ENCODE measurements at places on chromosomes 5 and 9.
A peak's percentile ranks its signal among the peaks of the same experiment; 100 is the strongest.

DNA sequence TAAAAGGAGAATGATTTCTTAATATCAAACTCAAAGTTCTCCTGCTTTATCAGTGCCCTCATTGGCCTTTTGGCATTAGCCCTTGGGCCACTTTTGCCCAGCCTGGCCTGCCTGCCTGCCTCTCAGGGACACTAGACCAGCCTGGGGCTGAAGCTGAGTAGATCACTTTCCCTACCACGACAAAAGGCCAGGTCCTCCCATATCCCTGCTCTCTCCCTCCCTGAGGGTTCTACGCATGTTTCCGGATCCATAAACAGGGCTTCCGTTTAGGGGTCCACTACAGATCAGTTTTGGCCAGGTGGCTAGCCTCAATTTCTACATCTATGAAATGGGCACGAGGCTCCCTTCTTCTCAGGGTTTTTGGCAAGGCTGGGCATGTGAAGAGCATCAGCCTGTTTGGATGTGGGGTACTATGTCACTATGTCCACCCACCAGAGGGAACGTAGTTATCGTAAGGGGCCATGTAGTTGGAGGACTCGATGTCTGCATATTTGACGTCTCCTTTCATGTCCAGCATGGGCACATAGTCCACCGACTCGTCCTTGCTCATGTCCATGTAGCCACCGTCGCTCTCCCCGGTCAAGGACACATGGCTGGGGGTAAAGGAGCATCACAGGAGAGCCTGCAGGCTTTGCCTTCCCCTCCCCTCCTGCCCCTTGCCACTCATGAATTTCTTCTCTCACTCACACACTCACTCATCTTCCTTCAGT, 34.0 kb downstream of the PDGFRB start:
- DNase-seq, result no peak

DNA sequence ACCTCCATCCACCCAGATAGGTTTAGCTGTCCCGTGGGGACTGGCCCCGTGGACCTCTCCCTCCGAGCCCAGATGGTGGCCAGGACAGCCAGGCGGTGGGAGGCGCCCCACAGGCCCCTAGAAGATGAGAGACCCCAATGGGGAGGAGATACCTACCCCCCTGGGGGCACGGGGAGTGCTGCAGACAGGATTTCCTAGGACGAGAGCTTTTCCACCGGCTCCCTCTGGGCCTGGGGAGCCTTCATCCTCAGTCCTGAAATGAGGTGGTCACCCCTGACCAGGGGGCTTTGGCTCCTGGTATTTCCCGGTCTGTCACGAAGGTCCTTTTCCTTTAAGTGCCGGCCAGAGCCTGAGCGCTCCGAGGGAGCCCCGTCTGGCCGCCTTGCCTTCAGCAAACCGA, 46.8 kb downstream of the MRPL36 start:
- DNase-seq, result no peak

DNA sequence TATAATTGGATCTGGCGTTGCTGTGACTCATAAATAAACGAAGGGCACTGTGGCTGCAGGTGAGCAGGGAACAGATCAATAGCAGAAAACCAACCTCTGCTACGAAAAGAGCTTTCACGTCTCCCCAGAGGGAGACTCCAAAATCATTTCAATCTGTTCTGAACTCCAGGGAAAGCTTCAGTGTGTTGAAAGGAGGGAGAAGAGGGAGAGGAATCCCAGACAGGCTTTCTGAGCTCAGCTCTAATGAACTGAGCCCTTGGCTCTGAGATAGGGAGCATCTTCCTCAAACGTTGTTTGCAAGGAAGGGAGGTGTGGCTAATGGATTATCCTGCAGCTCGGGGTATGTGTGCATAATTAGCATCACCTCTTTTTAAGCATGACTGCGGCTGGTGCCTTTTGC, 288.0 kb upstream of the IRX4 start:
- DNase-seq, result no peak

DNA sequence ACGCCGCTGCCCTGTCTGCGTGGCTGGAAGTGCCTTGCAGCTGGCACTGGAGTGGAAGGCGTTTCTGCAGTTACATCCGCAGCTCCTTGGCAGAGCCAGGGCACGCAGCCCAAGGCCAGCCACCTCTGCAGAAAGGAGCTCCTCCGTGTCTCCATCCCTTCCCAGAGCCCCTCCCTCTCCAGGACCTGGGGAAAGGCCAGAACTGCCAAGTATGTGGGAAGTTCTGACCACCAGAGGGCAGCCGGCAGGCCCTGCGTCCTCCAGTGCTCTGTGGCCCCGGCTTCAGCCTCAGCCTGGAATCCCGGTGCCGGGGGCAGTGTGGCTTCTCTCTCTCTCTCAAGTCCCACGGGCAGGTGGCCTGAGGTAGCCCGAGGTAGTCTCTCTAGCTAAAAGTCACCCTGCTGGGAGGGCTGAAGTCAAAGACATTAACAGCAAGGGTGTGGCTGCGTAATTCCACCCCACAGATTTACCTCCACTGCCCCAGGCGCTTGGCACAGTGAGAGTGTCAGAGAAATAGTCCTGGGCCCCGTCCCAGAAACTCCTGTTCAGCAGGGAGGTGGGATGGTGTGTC, 101.7 kb upstream of the FCN2 start:
- DNase-seq, result no peak

DNA sequence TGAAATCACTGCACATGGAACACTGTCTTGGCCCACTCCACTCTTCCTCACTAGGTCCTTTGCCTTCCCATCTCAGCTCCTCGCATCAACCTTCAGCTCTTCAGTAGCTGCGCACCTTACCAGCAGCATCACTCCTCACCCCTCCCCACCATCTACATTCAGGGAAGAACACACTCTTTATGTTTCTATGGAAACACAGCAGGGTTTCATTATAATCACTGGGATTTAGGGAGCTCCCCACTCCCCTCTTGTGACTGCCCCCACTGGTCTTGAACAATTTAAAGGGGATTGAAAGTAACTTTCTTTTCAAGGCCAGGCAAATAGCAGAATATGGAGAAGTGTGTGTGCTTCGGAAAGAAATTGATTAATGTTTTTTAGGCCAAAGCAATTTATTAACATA, 111.2 kb downstream of the INSYN2B start:
- no peak for DNase-seq

DNA sequence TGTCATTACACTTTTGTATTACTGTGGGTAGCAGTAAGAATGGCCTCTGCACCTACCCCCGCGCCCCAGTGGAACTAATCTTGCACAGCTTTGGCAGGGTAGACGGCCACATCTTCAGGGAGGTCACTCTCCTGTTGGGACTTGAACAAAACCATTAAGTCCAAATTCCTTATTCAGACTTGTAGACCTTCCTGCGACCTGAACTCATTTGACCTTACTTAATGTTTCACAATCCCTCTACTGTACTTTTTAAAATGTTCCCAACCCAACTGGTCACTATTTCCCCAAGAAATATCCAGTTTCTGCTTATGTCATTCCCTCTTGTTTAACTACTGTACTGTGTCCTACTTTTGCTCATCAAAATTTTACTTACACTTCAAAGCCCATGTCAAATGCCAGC, 5.3 kb upstream of the FAM120AOS start:
- DNase-seq, result no peak

- DNase-seq, result no peak
These were observed 100.2 kb downstream of the ADAMTS2 start for GRCh38 chr5:179245031-179245430.

- no peak for DNase-seq
These were observed 37.4 kb downstream of the CTSL start for GRCh38 chr9:87763286-87763685.

DNA sequence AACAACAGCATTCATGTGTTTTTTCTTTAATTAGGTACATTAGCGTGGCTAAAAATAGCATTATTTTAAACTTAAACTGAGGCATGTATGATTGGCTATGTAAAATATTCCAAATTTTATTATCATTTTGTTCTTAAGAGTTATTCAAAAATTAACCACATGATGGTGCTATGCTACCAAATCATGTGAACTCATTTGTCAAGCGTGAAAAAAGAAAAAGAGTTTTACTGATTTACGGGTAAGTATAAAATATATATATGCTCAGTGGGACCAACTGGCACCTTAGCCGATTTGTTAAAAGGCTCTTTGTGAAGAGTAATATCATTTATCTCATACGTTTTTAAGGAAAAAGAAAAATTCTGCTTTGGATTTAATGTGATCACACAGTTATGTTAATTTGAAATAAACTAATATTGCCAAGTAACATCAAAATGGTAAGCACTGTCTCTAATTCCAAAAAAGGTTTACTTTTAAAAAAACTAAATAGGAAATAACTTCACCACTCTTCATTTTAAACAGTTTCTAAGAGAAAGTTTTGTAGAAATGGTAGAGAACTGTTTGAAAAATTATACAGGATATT, 1042.3 kb downstream of the CDH12 start:
- no peak for DNase-seq

DNA sequence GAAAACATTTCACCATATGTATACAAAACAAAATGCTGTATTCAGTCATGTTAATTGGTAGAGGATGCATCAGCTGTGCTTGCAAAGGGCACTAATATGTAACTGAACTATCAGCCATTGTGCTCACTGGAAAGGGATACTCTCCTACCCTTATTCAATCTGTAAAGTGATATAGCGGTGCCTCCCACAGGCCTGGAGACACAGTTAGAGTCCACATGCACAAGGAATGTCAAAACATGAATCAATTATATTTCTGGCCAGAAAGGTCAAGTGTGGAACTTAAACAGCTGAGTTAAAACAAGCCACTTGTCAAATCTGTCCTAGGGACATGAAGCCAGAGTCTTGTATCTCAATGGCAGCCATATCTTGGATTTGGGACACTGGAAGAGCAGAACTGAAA, 71.2 kb upstream of the IZUMO3 start:
- no peak for DNase-seq

GRCh38 chr5:36089989-36090388, 23.3 kb upstream of the UGT3A2 start:
- no peak for DNase-seq

GRCh38 chr9:136850866-136851775, 1.0 kb upstream of the MAMDC4 start:
- peak; percentile 22 for DNase-seq

- DNase-seq, result no peak
These were observed 995 bp downstream of the RPL35 start for GRCh38 chr9:124860582-124861341.

DNA sequence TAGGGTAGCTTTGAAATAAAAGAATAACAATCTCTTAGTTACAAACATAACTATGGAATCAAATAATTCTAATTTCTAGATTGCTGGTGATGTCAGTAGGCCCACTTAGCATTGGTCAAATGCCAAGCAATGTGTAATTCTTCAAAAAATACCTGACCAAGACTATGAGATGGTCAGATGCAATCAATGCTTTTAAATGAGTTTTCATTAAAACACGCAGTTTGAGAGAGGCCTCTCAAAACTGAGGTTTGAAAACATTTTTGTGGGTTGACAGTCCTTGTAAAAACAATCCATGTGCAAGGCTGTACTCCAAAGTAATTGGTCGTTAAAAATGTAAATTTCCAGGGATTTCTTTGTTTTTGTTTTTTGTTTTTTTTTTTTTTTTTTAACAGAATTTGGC, 1.2 kb upstream of the RLN2 start:
- no peak for DNase-seq

DNA sequence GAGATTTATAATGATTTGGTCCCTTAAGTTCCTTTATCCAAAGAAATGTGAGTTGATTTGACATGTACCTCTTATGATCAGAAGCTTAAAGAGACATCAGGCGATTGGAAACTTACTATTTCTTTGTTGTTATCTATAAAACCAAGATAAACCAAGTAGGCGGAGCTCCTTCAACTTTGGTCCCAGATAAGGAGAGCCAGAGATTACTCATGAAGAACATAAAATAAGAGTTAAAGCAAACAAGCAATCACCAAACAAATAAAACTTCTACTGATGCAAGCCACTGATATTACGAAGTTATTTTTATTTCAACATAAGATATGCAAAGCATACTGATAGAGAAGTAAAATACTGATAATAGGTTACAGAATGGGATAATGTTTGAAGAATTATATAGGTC, 141.5 kb upstream of the CDH18 start:
- no peak for DNase-seq

- DNase-seq, result no peak
These were observed 774.5 kb upstream of the RGMB start for GRCh38 chr5:97998941-97999340.

DNA sequence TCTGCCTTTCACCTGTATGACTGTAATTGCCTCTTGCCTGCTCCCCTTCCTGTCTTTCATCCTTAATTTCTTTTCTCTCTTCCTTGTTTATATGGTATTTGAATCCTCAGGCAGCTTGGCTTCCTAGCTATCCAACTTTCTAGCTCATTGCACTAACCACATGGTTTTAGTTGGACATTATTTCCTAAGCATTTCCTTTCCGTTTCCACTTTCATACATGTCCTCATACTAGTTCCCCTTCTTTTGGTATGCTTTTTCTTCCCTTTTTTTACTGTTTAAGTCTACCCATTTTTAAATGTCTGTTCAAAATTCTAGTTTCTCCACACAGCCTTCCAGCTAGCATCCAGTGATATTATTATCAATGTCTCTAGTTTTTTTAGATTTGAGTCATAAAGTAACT, 6.6 kb downstream of the CWC27 start:
- DNase-seq, result no peak

DNA sequence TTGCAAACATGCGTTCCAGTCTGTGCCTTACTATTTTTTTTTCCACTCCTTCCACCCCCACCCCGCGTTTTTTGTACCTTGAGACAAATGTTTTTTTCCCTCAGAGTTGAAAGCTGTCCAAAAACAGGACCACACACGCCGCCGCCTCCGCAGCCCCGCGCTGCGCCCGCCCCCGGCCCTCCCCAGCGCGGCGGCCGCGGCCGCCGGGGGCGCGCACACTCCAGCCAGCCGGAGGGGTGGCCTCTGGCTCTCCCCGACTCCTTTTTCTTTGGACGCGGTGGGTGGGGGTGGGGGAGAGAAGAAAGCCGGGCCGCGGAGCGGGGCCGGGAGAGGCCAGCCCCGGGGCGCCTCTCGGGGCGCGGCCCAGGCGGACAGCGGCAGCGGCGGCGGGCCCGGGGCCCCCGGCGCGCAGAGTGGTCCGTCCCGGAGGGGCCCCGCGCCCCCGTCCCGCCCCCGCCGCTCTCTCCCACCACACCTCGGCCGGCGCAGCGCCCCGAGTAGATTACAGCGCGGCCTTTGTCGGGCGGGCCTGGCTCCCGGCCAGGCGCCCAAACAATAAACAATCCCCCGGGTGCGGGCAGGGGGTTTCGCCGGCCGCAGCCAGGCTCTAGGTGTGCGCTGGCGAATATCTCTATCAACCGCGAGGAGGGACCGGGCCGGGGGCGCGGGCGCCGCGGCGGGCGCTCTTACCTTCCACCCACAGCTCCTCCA, 10.9 kb downstream of the PTCH1 start:
- peak; percentile 68 for DNase-seq

GRCh38 chr5:103469288-103470040, 93.1 kb downstream of the NUDT12 start:
- no peak for DNase-seq

Measured in stimulated activated naive CD8-positive, alpha-beta T cell treated with anti-CD3 and anti-CD28 coated beads, Interleukin-15, amount 100 ng/mL, for 72 hours (primary cell).